ENCODE measurements at places on chromosomes 4 and X.

DNA sequence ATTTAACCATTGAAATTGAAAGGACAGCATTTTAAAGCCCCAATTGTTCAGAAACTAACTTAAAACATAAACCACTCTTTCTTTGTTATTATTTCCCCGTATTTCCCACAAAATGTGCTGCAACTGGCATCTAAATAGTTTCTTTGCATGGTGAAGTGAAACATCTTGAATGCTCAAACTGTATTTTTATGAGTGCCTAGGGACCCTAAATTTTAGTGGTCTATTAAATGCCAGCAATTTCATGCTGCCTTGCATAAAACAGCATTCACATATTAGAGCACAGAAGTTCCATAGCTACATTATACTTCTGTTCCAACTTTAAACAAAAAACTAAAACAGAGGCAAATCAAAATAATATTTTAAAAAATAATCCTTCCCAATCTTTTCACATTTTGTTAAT is 5.4 kb downstream of the RAB28 start:
- no peak for DNase-seq

- DNase-seq: no peak
Observed at GRCh38 chr4:38490753-38491446, 173.1 kb upstream of the KLF3 start.

DNA sequence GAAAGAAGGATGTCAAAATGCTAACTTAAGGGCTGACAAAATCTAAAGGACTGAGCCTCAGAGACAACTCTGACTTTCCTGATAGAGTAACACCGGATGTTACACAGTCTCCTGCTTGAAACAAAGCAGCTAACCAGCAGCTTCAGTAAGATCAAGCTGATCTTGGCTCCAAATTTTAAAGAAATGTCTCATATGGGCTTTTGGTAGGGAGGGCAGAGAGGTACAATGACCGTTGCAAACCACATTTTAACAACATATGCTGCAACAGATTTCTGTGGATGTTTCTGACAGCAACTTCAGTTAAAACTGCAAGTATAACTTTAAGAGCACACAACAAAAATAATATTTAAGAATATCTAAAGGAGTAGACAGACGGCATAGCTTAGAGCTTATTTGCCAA is 9.1 kb downstream of the RPGR start:
- DNase-seq: no peak

DNA sequence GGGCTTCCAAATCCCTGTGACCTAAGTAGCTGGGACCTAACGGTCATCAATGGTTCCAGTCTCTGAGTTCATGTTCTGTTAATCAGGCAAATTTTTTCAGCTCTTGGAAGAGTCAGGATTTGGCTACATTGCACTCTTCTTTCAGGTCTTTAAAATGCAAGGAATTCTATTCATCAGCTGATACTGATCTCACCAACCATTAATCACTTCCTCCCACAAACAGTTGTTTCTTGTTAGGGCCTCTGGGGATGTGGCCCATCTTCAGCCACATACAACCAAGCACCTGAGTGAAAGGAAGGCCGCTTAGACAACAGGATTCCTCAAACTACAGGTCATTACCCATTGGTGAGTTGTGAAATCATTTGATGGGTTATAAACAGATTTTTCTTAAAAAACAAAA is 71.7 kb downstream of the FANCB start:
- no peak for DNase-seq

DNA sequence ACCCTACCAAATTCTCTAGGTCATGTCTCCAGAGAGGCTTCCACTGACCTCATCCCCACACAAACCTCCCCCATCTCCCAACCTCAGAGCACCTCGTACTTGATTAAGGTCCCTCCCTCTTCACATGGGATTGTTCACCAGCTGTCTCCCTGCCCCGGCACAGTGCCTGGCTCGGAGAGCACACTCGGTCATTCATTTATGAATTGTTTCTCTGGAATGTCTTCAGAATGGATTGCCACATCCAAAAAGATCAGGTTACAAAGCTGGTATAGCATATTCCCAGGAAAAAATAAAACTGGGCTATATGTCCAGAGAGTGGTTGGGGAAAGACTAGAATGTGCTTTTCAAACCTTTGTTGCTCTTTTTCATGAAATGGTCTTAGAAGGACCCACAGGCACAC is 21.6 kb downstream of the JAKMIP1 start:
- DNase-seq: no peak

DNA sequence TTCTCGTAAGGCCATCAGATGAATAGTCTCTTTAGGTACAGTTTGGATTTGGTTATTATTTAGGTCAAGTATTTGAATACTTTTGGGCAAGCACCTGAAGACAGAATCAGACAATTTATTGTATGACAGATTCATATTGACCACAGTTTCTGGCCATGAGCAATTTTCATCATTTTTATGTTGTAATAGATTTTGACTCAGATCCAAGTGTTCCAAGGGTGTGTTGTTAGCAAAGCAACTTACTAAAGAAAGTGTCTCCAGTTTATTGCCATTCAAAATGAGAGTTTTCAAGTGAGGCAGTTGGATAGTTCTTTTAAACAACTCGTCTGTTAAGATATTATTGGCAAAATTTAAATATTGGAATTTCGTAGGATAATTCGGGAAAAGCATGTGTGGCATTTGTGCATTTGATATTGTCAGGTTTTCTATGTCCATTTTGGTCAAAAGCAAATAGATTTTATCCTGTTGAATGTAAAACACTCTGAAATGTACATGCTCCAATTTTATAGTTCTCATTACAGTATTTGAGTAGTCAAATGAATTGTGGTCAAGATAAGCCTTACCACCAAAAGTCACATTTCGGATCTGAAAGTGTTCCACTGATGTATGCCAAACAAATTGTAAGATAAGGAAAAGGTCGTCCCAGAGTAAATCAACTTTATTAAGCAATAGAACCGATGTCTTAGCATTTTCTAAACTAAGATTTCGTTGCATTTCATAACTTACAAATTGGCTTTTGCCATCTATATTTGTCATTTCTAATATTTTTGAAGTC is 8.4 kb downstream of the TLR10 start:
- DNase-seq: no peak

GRCh38 chr4:24137671-24138601 is 248.1 kb upstream of the PPARGC1A start:
- DNase-seq: no peak

- no peak for DNase-seq
Observed at GRCh38 chrX:42954880-42955279, 176.9 kb upstream of the PPP1R2C start.

DNA sequence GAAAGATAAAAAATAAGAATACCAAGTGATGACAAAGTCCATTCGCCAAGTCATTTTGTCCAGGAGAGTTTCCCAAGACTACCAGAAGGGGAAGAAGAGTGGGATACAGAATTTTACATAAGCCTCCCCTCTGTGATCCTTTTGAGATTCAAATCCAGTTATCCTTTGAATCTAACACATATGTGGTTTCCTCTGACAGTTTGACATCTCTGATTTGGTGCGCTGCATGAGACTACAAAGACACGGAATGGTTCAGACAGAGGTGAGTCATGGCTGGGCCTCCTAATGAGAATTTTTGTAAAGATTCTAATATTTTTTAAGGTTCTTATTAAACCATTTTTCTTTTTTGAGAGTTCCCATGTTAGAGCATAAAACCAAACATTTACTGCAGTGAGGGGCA is 38.3 kb downstream of the SLC10A6 start:
- no peak for DNase-seq

DNA sequence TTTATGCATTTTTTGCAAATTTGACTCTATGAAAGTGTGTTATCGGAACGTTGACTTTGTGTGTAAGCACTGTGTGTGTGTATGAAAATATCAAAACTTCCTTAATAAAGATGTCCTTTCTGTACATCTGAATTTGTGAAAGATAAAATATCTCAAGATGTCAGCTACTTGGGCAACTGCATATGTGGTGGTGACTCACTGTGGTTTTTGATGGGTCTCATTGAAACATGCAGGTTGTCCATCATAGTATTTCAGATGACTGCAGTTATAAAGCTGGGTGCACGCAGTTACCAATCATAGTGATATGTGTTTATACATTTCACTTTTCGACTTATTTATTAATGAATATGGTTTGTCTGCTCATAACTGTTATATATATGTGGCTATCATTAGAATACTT is 19.7 kb upstream of the BBS12 start:
- no peak for DNase-seq

- DNase-seq: no peak
Observed at GRCh38 chr4:173218411-173219125, 50.0 kb downstream of the GALNT7 start.
